ENCODE measurements at places on chromosomes 7 and 10. TPM values are rescaled to one million over a fixed set of nuclear protein-coding genes. Genes with fewer than 3 reads are reported as not detected.

- no peak for DNase-seq
Measured at GRCh38 chr7:151725844-151726651, 150.9 kb downstream of the PRKAG2 start.

DNA sequence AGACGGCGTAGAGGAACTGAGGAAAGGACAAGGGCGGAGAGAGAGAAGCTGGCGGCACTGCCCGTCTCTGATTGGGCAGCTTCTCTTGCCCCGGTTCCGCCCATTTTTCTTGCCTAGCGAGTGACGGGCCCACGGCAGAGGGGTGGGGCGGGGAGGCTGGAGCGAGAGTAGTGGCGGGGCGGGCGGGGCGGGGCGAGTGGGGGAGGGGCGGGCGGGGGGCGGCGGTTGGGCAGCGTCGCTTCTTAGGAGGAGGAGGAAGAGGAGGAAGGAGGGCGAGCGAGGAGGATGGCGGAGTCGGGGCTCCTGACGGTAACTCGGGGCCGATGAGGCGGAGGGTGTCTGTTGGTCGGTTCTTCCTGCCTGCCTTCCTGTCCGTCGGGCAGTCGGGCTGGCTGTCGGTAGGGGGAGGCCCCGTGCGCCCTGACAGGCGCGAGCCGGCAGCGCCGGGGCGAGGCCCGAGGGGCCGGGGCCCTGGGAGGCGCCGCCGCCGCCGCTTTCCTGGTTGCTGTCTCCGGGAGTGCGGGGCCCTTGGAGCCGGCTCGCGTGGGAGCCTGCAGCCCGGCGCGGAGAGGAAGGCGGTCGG is at the start of gene SHOC2:
Gene SHOC2, plus strand, starts transcription at position 256 of the 583 bp plus-strand sequence. CDS start 44,755 bp downstream, outside the sequence.
- DNase-seq, result peak; percentile 100

GRCh38 chr7:148412691-148413090 is 177.9 kb upstream of the C7orf33 start:
- no peak for DNase-seq

DNA sequence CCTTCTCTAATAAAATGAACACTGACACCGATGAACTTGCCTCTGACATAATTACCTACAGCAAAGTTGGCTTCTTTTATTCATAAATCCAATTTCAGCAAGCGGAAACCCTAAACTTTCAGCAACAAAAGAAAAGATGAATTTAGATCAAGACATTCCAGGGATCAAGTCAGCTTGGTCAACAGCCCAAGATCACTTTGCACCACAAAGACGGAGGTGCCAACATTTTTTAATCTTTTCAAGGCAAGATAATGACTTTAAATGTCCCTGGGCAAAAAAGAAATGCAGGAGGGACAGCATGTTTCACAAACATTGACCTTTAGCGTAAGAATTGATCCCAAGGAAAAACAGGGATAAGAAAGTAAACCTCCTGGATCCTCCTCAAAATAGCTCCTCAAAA is 636.9 kb downstream of the PARD3 start:
- DNase-seq, result no peak

GRCh38 chr10:116720241-116720643 is 22.1 kb downstream of the HSPA12A start:
- DNase-seq, result no peak

GRCh38 chr7:37193087-37193774 is 255.4 kb downstream of the ELMO1 start:
- peak; percentile 50 for DNase-seq

DNA sequence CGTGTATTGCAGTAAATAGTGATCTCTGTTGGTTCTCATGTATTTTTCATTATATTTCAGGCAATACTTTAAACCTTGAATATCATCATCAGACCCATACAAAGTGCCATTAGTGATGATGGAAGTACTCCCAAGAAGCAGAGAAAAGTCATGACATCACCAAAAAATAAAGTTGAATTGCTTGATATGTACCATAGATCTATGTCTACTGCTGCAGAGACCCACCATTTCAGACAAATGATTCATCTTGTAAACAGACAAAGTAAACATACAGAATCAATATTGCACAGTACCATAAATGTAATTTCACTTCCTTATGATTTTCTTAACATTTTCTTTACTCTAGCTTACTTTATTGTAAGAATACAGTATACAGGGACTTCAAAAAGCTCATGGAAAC is 347.8 kb downstream of the IPMK start:
- no peak for DNase-seq

GRCh38 chr7:134632937-134633540 is 13.6 kb upstream of the BPGM start:
- DNase-seq, result no peak

DNA sequence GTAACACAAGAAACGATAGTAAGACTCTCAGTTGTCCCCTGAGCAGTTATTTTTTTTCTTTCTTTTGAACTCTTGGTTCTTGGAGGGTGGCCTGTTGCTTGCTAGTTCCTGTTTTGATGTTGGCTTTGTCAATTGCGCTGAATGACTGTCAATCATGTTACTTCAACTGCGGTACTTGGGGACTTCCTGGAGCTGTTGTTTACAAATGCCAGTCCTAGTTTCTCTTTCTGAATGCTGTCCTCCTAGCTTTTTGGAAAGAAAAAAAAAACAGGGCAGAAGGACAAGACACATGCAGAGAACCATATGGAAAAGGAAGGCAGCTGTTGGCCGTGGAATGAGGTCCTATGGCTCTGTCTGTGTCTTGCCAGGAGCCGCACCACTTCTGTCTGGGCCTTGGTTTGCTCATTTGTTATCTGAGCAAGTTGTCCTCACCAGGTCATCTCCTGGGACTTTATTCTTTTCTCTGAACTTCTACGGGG is 7.0 kb upstream of the PDCD4 start:
- no peak for DNase-seq

DNA sequence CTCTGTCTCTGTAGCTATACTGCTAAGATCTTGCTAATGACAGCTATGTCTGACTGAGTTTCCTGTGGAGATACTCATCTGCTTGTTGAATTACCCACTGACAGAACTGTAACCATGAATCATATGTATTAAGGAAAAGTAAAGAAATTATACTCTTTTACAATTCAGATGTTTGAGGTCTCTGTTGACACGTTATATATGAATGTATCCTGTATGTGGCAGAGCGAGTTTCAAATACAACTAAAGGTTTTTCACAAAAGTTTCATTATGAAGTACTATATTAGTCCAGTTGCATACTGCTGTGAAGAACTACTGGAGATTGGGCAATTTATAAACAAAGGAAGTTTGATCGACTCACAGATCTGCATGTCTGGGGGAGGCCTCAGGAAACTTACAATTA is 232.5 kb downstream of the CDK14 start:
- DNase-seq, result no peak

- no peak for DNase-seq
Measured at GRCh38 chr10:63346015-63346441, 119.7 kb downstream of the JMJD1C start.

DNA sequence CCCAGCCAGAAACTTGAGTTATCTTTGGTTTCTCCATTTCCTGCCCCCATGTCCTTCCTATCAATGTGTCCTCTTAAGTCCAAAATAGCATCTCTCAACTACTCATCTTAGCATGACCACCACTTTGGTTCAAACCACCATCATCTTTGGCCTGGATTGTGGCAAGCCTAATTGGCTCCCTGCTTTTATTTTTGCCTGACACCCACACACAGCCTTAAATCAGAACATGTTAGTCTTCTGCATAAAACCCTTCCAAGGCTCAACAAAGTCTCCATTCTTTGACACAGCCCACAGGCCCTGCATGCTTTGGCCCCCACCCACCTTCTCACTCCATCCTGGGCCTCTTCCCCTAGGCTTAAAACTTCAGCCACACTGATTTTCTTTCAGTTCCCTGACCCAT is 2.0 kb upstream of the TSPAN14 start:
- DNase-seq, result no peak

GRCh38 chr10:16606421-16606820 is 84.7 kb upstream of the C1QL3 start:
- DNase-seq, result no peak

- DNase-seq, result no peak
Measured at GRCh38 chr10:129586898-129587443, 119.9 kb downstream of the MGMT start.

DNA sequence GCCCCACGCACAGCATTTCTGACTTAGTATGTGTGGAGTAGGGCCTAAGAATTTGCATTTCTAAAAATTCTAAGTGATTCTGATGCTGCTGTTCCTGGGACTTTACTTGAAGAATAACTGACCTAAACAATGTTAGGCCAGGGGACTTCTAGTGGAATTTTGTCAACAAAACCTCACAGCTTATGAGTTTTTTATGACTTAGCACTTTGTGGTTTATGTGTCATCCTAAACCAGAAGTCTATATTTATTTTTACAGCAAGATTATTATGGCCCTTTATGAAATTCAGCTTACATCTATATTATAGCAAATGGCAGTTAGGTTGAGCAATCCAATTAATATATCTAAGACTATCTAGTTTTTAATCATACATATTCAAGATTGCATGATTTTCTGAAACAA is 24.6 kb upstream of the BET1 start:
- no peak for DNase-seq

GRCh38 chr7:2299870-2300512 is 14.2 kb downstream of the SNX8 start:
- no peak for DNase-seq

DNA sequence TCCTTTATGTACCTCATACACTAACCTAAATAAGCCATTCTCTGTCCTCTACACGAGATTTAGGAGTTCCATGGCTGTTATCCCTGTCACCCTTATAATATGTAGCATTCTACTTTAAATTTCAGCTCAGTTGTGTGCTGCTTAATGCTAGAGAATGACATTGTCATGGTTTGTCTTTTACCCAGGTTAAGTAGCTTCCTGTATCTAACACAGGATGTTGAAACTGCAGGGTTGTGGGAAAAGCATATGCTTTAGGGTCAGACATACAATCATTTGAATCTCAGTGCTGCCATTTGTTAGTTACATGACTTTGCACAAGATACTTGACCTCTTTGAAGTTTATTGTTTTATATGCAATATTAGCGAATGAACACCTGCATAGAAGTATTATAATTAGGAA is 235.1 kb upstream of the CACNA2D1 start:
- no peak for DNase-seq

GRCh38 chr10:80530816-80531215 is 6.9 kb upstream of the SH2D4B start:
- DNase-seq, result no peak

DNA sequence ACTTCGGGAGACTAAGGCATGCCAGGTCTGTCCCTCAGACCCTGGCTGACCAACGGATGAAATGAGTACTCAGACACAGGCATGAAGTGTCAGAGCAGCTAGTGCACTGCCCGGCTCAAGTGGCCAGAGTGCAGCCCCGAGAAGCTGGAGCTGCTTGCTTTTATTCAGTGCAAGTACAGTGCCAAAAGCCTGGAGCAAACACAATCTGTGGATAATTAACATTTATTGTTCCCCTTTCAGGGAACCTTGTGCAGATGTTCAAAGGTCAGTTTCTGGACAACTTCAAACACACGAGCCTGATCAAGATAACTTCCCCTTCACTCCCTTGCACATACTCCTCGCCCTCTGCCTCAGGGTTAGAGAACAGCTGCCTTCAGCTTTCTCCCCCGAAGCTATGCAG is 7.9 kb upstream of the ATE1 start:
- DNase-seq, result no peak

GRCh38 chr10:117570880-117571279 is 28.3 kb downstream of the EMX2 start:
- no peak for DNase-seq

DNA sequence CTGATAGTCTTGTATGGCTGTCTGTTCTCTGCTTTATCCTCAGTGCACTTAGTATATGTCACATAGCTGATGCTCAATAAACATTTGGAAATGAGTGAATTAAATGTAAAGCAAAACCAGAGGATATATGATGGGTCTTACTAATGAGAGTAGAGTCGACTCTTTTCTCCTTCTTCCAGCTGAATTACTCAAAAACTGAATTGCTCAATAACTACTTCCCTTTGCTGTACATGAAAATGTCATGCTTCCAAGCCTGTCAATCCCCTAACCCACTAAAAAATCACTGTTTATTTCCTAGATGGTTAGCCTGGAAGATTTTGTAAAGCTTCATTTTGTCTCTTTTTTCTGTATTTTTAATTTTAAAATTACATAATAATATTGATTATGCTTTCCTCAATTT is 88.0 kb downstream of the OR13A1 start:
- DNase-seq, result no peak

GRCh38 chr7:48627164-48627563 is 297.2 kb upstream of the CDC14C start:
- DNase-seq, result no peak

GRCh38 chr7:50339990-50340500 is 35.5 kb downstream of the IKZF1 start:
- no peak for DNase-seq

GRCh38 chr7:39535064-39535463 is 31.1 kb upstream of the YAE1 start:
- DNase-seq, result no peak

GRCh38 chr10:101451261-101451660 is 97.3 kb downstream of the BTRC start:
- no peak for DNase-seq

DNA sequence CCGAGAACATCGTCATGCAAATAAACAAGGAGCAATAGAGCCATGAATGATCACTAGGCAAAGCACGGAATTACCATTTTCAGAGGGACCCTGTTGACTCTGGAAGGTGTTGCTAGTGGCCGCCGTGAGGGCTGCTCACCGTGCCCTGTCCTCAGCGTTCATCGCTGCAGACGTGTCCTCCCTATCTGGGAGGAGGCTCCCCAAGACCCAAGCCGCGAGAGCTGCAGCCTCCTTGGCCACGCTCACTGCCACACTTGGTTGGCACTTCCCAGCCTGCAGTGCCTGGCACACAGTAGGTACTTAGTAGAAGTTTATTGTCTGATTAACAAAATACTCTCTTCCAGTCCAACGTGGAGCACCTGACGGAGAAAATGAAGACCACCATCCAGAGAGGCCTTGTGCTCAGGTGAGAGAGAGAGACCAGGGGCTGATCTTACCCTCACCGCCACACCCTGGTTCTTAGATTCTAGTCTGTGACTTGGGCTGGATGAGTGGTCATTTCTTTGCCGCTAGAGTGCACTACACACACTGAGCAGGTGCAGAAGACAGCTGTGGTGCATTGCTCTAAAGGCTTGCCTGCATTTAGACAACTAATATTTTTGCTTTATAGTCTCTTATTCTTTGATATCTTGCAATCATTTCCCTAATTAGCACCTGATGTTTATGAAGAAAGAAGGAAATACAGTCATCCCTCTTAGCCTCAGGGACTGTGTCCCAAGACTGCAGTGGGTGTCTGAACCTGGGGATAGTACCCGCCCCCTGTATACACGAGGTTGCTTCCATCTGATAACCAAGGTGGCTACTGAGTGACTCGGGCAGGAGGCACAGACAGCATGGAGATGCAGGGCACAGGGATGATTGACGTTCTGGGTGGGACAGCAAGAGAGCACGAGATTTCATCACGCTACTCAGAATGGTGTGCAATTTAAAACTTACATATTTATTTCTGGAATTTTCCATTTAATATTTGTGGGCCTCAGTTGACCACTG is 40.3 kb downstream of the PITRM1 start:
- DNase-seq, result no peak

NEURL1 gene
- total RNA-seq, result 0.12 TPM

CTTNBP2 gene
- 0.95 TPM for total RNA-seq

CDK6 gene
- 15.8 TPM for total RNA-seq

PNLIPRP1 gene
- 0.53 TPM for total RNA-seq

GATA3 gene
- total RNA-seq, result 0.74 TPM

RASSF4 gene
- total RNA-seq, result 78.1 TPM

NIPSNAP2 gene
- total RNA-seq, result 275 TPM

SMKR1 gene
- not detected for total RNA-seq

CUZD1 gene
- 0.16 TPM for total RNA-seq

SMARCD3 gene
- total RNA-seq, result 96.6 TPM

ANKRD22 gene
- not detected for total RNA-seq

FKBP6 gene
- total RNA-seq, result not detected

SMNDC1 gene
- total RNA-seq, result 20.6 TPM

STEAP2 gene
- 7.3 TPM for total RNA-seq

CHCHD3 gene
- 150 TPM for total RNA-seq

SLC18A3 gene
- not detected for total RNA-seq

CNNM1 gene
- total RNA-seq, result 0.11 TPM

NPY4R2 gene
- total RNA-seq, result not detected

All from heart left ventricle (tissue), 16 donors.